ENCODE measurements at places on chromosomes 4 and X.

DNA sequence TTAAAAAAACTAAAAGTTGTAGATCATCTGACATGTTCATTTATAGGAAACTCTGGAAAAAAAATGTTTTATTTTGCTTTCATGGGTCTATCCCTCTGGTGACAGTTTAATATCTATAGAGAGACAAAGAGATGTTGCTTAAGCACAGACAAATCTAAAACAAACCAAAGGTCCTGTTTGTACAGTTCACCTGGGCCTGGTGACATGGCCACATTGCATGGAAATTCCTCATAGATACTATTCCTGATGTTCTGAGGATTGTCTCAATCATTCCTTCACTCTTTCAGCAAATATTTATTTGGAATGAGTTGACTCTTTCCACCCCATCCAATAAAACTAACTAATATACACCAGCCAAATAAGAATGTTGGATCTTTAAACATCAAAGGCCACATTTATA is 259.1 kb upstream of the NOCT start:
- no peak for DNase-seq

GRCh38 chr4:16693641-16694040 is 204.8 kb downstream of the LDB2 start:
- DNase-seq: no peak

- DNase-seq: no peak
Observed at GRCh38 chr4:55615008-55615407, 21.1 kb downstream of the NMU start.

DNA sequence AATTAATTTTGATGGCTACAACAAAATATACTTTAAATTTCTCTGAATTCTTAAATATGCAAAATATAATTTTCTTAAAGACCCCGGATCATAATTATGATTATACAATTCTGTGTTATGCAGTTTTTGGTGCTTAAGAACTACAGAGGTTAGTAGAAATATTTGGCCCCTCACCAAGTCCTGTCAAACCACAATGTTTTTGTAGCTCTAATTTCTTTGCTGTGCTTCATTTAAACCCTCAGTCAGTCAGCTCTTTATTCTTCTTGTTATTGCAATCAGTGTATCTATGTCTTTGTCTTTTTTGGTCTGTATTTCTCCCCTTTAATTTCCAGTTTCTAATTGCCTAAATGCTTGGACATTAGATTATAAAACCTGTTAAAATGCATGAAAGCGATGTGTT is 186.1 kb downstream of the CAMK2D start:
- no peak for DNase-seq

GRCh38 chrX:109959356-109959871 is 43.5 kb upstream of the TMEM164 start:
- DNase-seq: no peak

GRCh38 chrX:123626962-123627361 is 105.9 kb downstream of the THOC2 start:
- no peak for DNase-seq

DNA sequence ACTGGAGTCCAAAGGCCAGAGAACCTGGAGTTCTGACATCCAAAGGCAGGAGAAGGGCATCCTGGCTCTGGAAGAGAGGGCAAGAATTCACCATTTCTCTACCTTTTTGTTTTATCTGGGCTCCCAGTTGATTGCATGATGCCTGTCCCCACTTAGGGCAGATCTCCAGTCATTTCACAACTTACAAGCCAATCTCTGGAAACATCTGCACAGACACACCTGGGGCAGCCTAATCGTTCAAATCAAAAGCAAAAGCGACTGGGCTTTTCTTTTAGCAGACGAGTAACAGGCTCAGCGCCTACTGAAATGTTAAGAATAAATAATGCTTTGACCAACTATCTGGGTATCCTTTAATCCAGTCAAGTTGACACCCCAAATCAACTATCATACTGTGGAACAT is 136.0 kb upstream of the NPY2R start:
- DNase-seq: no peak

DNA sequence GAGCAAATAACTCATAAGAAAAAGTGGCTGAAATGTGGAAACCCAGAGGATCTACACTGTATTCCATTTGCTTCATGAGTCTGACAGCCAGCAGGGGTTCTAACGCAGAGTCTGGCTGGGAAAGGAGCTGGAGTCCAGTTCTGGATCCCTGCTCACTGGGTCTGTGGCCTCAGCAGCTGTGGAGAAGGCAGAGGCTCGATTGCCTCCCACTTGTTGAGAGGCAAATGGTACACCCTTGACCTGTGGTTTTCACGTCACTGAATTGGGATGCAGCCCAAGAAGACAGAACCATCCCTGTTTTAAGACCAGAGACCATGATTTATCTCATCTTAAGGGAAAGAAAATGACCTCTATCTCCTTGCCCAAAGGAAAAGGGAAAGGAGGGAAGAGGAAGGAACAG is 147.0 kb upstream of the NOCT start:
- DNase-seq: no peak

DNA sequence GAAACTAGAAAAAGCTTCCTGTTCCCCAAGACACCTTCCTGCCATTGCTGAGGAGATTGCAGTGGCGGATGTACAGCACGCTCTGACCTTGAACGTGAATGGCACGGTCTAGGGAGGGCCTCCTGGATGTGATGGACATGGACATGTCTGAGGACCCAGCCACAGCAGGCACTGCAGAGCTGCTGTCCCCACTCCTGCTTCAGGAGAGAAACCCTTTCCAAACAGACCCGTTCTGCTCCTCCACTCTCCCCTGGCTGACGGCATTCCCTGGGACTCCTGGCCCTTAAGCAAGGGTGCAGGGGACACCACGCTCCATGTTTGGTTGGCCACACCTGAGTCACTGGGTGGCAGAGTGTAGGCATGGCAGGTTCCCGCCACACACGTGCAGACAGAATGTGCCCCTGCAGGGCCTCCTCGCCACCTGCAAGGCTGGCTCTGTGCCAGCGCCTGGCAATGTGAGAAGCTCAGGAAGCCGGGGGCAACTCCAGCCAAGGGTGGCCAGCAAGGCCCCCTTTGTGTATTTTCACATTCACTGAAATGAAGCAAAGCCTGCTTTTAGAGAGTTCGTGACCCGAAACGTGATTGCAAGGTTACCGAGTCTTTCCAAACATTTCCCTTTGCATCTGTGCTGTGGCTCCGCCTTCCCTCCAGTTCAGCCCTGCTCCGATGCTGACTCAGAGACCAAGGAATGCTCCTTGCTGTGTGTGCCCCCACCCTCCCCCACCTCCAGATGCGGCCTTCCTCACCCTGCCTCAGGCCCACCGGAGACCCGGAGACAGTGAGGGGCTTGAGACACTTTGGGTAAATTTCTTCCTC is 46.1 kb downstream of the HTRA3 start:
- DNase-seq: no peak

GRCh38 chr4:184503869-184504300 is 29.5 kb upstream of the IRF2 start:
- no peak for DNase-seq

Measured in activated T-helper 1 cell treated with Interleukin-2 at 50 U/mL for 16 hours (primary cell).